ENCODE measurements at places on chromosomes 2 and 18.

DNA sequence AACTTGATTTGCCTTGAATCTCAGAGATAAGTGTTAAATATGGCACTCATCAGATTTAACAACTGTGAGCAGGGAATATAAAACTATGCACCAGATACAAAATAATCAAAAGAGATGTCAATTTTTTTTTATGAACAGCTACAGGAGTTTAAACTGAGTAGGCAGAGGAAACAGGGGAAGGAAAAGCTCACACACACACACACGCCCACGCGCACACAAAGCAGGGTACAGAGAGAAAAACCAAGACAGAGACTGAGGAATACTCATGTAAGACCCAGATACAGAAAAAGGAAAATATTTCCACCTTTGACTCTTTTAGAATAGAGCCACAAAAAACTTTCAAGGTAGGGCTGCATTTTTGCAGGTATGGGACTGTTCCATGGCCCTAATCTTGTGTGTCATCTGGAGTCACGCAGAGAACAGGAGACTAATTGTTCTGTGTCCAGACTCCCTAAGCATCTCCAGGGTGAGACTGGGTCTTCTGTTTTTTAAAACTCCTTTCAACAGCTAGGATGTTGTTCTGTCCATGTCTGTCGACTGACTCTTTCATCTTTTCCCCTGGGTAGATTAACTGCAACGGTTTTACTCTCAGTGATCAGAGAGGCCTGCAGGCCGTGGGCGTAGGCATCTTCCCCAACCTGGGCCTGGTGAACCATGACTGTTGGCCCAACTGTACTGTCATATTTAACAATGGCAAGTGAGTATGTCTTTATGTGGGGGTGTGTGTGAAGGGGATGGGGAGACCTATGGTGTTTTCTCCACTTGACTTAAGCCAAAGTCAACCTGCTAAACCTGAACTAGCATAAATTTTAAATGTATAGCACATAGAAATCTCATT is 23.0 kb downstream of the SMYD1 start:
- DNase-seq: no peak

DNA sequence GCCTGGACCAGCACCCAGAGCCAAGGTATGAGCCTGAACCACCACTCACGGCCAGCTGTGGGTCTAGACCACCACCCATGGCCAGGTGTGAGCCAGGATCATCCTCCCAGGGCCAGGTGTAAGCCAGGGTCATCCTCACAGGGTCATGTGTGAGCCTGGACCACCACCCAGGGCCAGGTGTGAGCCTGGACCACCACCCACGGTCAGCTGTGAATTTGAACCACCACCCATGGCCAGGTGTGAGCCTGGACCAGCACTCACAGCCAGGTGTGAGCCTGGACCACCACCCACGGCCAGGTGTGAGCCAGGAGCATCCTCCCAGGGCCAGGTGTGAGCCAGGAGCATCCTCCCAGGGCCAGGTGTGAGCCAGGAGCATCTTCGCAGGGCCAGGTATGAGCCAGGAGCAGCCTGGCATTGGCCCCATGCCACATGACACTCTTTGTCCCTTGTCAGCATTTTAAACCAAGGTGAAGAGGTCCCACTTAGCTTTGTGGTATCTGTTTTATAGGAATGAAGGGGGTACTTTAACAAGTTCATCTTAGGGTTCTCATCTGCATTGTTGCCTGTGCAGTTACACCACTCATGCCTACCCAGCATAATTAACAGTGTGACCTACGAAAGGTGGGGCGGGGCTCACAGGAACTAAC is 71.2 kb downstream of the AGAP1 start:
- no peak for DNase-seq

GRCh38 chr2:29012211-29012681 is 31.1 kb downstream of the TOGARAM2 start:
- DNase-seq: peak; percentile 32

GRCh38 chr2:33366473-33366872 is 110.0 kb upstream of the RASGRP3 start:
- peak; percentile 9 for DNase-seq

DNA sequence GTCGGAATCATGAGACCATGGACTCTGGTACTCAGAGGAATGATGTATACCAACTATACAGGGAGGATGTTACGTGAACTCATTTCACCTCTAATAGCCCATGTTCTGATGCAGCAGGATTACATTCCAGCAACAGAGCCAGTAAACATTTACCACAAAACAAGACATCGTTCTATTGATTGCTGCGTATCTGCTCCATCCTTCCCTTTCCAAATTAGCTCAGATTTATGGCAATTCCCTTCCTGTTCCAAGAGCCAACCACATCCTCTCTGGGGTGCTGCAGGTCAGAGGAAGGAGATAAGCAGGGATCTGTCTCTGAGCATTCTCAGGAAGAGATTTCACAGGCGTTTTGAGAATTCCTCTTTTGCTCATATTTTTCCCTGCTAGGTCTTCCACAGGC is 98.3 kb downstream of the KLF7 start:
- DNase-seq: no peak

GRCh38 chr2:120551522-120551921 is 184.1 kb upstream of the GLI2 start:
- no peak for DNase-seq

DNA sequence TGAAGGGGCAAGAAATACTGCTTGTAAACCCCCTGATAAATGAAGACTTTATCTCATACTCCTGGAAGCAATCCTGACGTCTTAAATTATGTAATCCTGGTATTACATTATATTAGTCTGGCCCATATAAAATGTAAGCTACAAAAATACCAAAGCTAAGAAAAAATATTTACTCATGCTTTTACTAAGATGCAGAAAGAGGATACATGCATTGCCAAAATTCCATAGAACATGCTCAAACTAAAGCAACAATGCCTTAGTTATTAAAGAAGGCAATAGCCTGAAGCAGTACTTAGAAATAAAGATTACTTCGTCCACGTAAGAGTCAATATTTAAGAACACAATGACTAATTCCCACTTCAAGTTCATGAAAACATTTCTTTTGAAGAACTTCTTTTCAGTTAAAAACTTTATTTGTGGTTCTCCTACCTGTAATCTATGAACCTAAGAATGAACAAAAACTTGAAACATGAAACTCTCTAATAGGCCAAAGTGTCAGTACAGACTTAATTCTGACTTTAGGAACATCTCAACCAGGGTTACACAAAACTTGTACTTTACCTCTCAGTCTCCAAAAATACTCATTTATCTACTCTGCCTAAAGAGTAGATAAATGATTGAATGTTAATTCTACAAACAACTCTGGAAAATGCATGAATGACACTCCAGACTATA is 117.3 kb downstream of the THADA start:
- no peak for DNase-seq
